ENCODE measurements at places on chromosomes 5 and 9. TPM values are rescaled to one million over a fixed set of nuclear protein-coding genes. Genes with fewer than 3 reads are reported as not detected.

The MSX2 gene
- total RNA-seq = not detected

DNA sequence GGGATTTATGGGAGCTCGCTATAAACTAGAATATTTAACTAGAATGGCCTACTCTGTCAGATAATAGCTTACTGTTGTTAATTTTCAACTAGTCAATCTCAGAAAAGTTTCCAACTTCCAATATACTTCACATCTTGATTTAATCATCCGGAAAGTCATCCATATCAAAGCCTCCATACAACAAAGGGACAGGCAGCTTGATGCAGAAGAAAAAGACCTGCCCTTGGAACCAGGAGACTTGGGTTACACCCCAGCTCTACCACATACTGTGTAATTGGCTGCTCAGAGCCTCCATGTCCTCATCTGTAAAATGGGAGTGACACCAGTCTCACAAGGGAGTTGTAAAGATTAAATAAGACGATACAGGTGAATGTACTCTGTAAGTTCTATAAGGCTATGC, 1.9 kb downstream of the PTPN3 start:
- H3K4me1 ChIP-seq = no peaks in the 10 kb centered on the region
- H3K27me3 ChIP-seq = no peaks in the 10 kb centered on the region
- no peaks in the 10 kb centered on the region for H3K36me3 ChIP-seq
- no peak for DNase-seq
- no peak overlapping the region for H3K27ac ChIP-seq
- no peak overlapping the region for H3K4me3 ChIP-seq

The KIF24 gene
- total RNA-seq = 1.9 TPM

The ETF1 gene
- total RNA-seq = 80.1 TPM

The LECT2 gene
- not detected for total RNA-seq

DNA sequence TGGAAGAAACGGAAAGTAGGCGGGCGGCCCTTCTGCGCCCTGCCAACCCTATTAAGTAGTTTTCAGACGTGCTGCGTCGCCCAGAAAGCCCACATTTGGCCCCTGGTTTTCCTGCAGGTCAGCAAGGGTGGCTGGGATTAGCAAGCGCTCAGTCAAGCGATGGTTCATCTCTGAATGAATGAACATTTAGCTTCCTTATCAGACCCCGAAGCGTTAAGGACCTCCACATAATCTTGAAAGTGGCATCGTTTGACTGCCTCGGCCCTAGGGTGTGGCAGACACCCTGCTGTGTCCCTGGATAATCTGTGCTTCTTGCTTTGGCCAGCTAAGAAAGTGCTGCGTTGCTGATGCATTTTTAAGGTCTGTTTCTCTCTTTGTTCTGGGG, 684 bp downstream of the TOR1B start:
- no peaks in the 10 kb centered on the region for H3K4me1 ChIP-seq
- peaks cover 36% of the 10 kb centered on the region for H3K36me3 ChIP-seq
- peak overlapping the region; percentile 88 for H3K4me3 ChIP-seq
- H3K27me3 ChIP-seq = no peaks in the 10 kb centered on the region
- no peak for DNase-seq

The AQP3 gene
- total RNA-seq = 200 TPM

The INSL4 gene
- not detected for total RNA-seq

The ANKS6 gene
- 16.7 TPM for total RNA-seq

GRCh38 chr9:104304925-104305324, 199.1 kb upstream of the OR13F1 start:
- DNase-seq = no peak
- H3K27ac ChIP-seq = no peak overlapping the region
- no peaks in the 10 kb centered on the region for H3K36me3 ChIP-seq

GRCh38 chr5:77076961-77077828, 9.9 kb downstream of the ZBED3 start:
- no peaks in the 10 kb centered on the region for H3K36me3 ChIP-seq
- H3K27me3 ChIP-seq = no peaks in the 10 kb centered on the region
- peak; percentile 57 for DNase-seq
- H3K4me3 ChIP-seq = peak overlapping the region; percentile 74

DNA sequence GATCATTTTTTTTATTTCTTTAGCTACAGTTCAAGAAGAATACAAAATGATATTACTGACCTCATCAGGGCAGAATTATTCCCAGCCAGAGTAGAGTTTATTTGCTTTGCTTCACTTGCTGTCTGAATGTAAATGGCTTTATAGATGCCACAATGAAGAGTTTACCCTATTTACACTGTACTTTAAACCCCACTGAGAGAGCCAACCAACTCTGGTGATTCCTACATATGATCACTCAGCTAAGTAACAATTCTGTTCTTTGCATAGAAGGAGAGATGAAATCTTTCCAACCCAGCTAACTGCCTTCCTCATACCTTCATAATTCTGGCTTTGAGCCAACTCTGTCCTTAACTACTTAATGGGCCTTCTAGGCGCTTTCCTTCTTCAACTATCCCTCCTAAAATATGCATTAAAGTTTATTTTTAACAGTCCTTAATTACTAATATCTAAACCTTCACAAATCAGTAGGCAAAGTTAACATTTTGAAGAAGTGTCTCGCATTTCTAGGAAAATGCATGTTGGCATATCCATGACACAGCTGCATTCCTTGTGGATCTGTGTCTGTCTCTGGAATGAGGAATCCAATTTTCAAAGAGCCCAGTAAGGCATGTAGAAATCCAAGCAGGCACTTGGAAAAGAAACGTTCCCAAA, 284.8 kb upstream of the GRAMD2B start:
- H3K4me3 ChIP-seq = no peak overlapping the region
- H3K27ac ChIP-seq = no peak overlapping the region
- DNase-seq = no peak
- no peaks in the 10 kb centered on the region for H3K27me3 ChIP-seq
- no peaks in the 10 kb centered on the region for H3K4me1 ChIP-seq

The GABRA1 gene
- total RNA-seq = not detected

DNA sequence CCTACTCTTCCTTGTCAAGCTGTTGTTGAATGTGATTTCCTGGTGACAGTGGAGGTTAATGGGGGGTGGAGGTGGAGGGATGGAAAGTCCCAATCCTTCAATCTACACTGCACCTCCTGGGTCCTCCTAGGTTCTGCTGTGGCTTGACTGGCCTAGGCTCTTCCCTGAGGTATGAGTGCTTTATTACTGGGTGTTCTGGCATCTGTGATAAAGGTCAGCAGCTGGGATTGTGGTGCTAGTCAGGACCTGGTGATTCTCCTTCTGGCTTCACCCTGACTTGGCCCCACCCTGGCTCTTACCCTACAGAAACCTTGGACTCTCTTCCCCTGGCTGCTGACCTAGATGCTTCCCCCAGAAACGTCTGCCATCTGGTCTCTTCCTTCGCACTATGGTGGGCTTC, 194.3 kb downstream of the ARHGEF28 start:
- peaks cover 8% of the 10 kb centered on the region for H3K36me3 ChIP-seq
- H3K4me1 ChIP-seq = no peaks in the 10 kb centered on the region
- H3K27me3 ChIP-seq = no peaks in the 10 kb centered on the region
- H3K27ac ChIP-seq = no peak overlapping the region

All from tibial nerve (tissue), 4 donors.